GDM1 (cell line): ENCODE measurements at places on chromosomes 1 and 21.

GRCh38 chr1:217747156-217747769, 116.1 kb downstream of the SPATA17 start:
- DNase-seq: no peak

- DNase-seq: peak; percentile 68
Measured at GRCh38 chr1:7667625-7668218, 103.4 kb upstream of the VAMP3 start.

GRCh38 chr1:226110249-226111097, 48.0 kb downstream of the H3-3A start:
- peak; percentile 34 for DNase-seq

DNA sequence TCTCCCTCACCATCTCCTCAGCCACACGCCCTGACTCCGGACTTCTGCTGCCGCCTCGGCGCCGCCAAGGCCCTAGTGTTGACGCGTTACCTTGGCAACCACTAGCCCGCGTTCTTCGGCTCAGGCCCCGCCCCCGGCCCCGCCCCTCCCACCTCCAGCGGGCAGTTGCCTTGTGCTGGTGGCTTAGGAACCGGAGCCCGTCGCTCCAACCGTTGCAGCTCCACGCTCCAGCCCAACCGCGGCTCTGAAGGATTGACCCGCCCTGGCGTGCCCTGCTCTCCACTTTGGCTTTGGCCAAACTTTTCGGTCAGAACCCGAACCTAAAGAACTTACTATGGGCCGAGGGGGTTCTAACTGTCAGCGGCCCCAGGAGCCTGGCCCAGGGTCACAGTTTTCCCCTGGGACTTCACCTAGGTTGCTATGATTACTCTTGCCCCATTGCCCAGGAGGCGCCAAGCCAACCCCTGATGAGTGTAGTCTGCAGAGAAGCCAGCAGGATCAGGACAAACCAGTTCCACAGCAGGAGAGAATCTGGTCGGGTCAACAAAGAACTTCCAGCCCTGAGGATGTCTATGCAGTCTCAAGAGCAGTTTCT, at the start of gene CFAP45:
TSS of gene CFAP45 (minus strand) at position 80 of the 595 bp plus-strand sequence. CDS start at position 13, 67 bp downstream.
- no peak for DNase-seq

- DNase-seq: no peak
Measured at GRCh38 chr1:32774950-32775634, 42.1 kb downstream of the YARS1 start.

- DNase-seq: no peak
Measured at GRCh38 chr1:177862916-177863315, 106.9 kb downstream of the SEC16B start.

DNA sequence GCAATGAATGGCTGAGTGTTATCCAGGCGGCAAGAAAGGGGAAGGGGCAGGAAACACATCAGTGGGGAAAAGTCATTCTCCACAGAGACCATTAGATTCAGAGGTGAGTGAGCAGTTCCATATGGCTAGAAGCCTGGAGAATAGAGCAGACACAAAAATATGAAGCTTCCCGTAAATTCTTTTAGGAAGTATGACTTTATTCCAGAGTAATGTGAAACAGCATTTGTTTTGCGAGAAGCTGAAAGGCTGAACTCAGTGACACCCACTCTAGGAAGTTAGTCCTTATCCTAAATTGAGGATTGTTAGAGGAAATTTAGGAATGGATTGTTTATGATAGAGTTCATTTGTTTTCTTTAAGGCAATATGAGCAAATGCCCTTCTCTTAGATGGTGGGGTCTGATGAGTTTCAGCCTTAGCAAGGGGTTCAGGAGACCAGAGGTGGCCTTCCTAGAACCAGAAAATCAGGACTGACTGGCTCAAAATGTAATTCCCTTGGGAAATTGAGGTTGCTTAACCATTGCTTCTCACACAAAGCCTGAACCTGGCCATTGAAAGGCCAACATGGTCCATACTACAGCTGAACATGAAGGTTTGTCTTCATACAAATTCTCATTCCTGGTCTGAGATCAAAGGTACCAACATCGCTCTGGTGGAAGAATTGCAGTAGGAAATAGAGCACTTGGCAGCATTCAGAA, 167.5 kb downstream of the TPR start:
- DNase-seq: no peak

DNA sequence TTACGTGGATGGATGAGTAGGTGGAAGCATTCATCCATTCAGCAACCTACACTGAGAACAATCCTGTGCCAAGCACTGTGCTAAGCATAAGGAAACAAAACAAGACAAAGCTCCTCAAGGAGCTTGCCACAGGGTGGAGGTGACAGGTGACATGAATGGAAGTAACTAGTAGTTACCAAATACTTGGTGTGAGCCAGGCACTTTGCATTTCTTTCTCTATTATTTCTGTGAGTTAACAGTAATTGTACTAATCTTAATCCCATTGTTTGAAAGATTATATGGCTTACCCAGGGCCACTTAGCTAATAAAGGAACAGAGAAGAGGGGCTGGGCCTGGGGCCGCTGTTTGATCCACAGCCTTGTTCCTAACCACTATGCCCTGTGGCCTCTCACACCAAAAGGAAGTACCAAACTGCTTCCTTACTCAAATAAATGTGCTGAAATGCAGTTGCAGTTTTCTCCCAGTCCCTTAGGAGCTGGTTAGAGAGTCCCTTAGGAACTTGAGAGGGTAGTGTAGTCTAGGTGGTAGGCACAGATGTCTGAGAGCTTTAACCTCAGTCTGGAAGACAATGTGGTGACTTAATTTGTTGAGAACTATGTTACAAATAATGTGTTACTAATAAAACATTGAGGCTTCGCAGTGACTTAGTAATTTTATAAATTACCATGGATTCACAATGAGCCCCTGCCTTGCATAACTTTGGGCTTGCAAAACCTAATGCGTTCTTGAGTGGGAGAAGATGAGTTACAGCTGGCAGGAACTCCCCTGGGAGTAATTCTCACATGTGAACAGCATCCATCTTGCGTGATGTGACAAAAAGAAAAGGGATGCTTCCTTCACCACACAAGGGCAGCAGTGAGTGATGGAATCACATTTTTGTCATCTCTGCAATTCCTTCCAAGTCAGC, 69.8 kb downstream of the MPZL1 start:
- DNase-seq: no peak

DNA sequence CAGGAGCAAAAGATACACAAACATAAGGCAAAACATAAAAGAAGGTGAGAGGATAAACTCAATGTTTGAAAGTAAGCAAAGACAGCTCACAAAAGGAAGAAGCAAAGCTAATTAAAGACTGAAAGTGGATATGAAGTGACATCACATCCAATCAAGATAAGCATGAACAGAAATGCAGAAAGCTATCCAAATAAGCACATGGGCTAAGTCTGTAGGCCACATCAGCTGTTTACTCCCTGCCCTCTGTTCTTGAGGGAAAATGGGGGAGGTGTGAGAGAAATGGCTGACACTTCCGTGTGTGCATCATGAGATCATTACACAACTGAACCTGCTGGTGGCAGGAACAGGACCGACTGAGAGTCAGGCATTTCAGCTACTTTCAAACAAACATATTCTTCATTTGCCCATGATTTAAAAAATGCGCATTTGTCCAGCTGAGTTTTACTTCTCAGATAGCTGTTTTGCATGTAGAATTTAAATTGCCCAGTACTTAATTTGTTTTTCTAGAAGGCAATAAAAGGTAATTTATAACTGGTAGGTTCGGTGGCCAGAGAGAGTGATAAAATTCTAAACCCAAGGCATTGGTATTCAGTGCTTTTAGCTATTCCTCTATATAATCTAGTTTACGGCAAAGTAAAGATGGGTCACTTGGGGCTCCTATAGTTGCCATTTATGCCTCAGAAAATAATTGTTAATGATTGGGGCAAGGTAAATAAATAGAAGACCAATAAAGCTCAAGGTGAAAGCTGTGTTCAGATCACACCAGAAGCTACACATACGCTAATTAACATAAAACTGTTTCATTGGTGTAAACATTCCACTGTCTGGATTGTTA, 27.2 kb upstream of the MAN1A2 start:
- no peak for DNase-seq

DNA sequence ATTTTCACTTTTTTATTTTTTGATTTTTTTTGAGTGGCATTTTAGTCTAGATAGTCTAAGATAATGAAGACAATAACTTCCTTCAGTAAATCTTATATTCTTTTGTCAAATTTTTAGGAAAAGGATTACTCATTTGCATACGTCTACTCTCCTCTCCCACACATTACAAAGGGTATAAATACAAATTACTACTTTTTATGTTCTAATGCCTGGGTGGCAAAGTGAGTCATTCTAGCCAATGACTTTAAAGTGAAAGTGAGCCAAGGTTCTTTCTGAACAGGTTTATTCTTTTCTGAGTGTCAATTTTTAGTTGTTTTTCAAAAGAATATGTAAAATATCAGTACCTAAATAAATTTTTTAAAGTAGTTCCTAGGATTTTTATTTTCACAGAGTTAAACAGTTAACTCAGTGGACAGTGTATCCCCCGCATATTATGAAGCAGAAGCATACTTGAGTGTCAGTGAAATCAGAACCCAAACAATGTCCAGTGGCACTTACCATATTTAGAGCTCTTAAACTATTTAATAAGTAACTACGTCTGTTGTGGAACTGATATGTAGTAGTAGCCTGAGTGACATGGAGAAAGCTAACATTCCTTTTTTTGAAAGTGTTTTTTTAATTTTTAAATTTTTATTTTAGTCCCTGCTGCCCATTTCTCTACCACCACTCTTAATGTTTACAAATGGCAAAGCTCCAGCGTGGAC, 141.7 kb downstream of the PHTF1 start:
- DNase-seq: no peak

- no peak for DNase-seq
Measured at GRCh38 chr1:10901891-10902805, 105.7 kb upstream of the CASZ1 start.

DNA sequence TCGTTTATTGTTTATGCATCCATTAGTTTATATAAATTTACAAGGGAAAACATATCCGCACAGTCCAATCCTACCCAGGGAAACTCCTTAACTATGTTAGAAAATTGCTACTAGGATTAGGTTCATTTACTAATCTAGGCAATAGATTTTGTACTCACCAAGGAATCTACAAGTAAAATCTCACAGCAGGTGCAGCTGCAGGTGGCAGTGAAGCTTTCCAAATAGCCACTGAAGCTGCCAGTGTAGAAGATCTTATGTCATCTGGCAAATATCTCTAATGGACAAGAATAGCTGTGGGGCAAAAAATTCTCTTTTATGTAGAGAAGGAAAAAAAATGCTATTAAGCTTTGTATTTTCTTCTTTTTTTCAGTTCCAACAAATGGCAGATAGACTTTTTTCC, 963.4 kb upstream of the ADGRL4 start:
- no peak for DNase-seq

- DNase-seq: no peak
Measured at GRCh38 chr1:226979115-226979516, 39.0 kb downstream of the COQ8A start.

GRCh38 chr1:3907031-3907534, 7.0 kb upstream of the C1orf174 start:
- peak; percentile 22 for DNase-seq

GRCh38 chr21:37909936-37910335, 6.3 kb downstream of the KCNJ6 start:
- DNase-seq: no peak

- DNase-seq: no peak
Measured at GRCh38 chr1:62325081-62325480, 5.8 kb upstream of the KANK4 start.

DNA sequence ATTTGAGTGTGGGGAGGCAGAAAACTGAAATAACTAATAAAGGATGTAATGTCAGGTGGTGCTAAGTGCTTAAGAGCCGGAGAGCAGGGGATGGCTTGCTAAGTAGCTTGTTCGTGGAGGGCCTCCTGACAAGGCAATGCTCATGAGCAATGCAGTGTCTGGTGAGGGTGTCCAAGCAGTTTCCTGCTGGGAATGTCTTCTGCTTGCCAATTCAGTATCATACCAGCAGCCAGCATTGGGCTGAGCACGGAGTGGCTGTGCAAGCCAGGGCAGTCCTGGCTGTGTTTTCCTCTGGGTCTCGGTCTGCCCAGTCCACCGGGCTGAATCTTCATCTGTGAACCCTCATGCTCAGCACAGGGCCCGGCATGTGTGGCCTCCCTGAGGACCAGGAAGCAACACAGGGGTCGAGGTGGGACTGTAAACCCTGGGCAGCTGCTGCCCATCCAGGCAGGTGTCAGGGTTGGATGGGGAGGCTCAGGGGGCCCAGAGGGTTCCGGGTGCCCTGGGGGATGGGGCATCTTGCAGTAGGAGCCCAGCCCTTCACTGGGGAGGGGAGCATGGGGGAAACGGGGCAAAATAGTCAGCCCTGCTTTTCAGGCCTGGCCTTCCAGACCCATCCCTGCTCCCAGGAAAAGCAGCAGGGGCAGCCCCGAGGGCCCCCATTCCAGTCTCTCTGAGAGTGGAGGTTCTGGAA, 27.5 kb downstream of the EDN2 start:
- DNase-seq: no peak

GRCh38 chr1:72009173-72010093, 272.9 kb downstream of the NEGR1 start:
- DNase-seq: no peak

DNA sequence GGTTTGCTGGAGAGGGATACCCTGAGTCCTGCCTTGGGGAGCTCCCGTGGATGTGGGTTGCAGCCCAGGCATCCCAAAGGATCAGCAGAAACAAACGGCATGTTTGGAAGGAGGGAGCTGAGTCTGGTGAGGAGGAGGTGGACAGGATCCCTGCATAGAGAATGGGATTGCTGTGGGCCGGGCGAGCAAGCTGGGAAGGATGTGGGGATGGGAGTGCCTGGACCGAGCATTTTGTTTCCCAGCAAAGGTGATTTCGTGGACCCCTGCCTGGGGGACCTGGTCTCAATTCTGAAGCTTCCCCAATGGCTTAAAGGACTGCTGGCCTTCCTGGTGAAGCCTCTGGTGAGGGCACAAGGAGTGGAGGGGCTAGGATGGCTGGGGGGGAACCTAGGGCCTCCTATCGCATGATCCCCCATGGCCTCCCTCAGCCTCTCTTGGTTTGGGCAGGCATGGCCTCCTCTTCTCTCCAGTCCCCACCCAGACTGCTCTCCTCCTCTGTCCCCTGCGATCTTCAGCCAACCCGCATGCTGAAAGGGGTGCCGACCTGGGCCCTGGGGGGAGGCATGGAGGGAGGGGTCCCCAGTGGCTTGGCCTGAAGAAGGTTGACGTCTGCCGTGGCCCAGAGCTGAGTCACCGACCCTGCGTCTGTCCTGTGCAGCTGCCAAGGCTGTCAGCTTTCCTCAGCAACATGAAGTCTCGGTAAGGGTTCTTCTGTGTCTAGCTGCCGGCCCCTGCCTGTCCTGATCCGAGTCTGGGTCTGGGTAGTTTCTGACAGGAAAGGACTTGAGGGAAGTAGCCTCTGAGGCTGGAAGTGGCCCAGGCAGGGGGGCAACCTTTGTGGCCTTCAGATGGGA, 16.3 kb downstream of the FAAH start:
- DNase-seq: no peak

- DNase-seq: no peak
Measured at GRCh38 chr1:213397638-213398037, 346.6 kb downstream of the RPS6KC1 start.
